ENCODE measurements at places on chromosomes 13 and 19.
A peak's percentile ranks its signal among the peaks of the same experiment; 100 is the strongest.

DNA sequence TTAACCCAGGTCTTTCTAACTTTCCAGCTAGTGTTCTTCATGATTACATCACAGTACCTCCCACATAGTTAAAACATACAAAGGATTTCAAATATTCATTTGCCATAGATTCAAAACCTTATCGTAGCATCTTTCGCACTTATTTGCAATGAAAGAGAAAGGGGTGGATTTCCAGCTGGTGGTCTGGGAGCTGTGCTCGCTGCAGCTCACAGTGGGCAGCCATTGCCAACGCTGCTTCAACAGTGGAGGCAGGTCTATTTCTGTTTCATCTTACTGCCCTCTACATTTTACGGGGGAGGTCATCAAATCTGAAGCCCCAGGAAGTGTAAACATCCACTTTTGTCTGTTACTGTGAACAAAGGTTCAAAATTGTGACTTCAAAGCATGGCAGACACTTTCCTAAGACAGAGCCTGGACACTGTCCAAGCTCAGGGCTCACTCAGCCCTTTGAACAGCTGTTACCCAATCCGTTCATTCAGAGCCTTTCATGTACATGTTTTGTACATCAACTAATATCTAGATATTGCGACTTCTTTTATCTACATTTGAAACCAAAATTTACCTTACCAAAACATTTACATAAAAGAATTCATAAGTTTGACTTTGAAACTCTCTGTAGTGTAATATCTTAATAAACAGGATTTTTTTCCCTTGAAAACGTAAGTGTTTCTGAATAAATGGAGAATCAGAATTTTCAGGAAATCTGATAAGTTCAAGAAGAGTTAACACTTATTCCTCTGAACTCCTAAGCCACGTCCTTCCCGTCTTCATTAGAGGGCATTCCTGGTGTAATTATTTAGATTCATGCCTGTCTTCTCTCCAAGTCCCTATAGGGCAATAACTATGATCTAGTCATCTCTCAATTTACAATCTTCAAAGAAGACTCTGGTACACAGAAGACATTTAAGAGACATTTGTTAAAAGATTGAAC is 25.1 kb downstream of the STARD13 start:
- DNase-seq: no peak

GRCh38 chr13:102799426-102800144 is 666 bp downstream of the BIVM start:
- DNase-seq: no peak

- no peak for DNase-seq
These were observed 28.7 kb upstream of the FAM216B start for GRCh38 chr13:42752731-42753130.

DNA sequence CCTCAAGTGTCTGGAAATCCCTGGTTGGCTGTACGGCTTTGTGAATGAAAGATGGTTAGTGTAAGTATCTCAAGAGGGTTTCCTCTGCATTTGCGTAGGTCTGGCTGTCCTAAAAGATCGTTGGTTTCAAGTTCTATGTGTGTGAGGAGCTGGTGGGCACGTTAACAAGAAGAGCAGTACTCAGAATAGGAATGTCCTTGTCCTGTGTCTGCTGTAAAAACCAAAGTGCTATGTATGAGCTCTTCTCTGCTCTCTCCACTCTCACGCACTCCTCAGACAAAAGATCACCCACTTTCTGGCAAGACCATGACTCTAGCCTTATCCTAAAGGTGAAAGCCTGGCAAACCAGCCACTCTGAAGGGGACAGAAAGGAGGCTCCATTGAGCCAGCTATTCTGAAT is 39.1 kb downstream of the USP12 start:
- DNase-seq: no peak

DNA sequence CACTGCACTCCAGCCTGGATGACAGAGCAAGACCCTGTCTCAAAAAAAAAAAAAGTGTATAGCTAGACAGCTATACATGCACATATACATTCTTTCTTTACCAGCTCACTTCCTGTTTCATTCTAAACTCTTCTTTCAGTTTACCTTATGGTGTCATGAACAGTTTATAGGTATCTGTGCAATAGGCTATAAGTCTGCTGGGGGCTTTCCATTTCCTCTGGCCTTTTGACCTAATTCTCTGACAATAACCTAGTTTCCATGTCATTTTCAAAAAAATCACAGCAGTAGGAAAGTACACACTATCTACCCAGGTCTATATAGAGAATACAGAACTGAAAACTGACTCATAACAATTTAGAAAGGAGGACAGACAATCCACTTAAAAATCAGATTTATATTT is 24.4 kb upstream of the URAD start:
- DNase-seq: no peak

GRCh38 chr19:55300886-55301458 is 17.2 kb downstream of the BRSK1 start:
- no peak for DNase-seq

- no peak for DNase-seq
These were observed 13.4 kb upstream of the RSPH6A start for GRCh38 chr19:45828523-45828922.

GRCh38 chr13:33434676-33435075 is 149.1 kb upstream of the STARD13 start:
- DNase-seq: no peak

DNA sequence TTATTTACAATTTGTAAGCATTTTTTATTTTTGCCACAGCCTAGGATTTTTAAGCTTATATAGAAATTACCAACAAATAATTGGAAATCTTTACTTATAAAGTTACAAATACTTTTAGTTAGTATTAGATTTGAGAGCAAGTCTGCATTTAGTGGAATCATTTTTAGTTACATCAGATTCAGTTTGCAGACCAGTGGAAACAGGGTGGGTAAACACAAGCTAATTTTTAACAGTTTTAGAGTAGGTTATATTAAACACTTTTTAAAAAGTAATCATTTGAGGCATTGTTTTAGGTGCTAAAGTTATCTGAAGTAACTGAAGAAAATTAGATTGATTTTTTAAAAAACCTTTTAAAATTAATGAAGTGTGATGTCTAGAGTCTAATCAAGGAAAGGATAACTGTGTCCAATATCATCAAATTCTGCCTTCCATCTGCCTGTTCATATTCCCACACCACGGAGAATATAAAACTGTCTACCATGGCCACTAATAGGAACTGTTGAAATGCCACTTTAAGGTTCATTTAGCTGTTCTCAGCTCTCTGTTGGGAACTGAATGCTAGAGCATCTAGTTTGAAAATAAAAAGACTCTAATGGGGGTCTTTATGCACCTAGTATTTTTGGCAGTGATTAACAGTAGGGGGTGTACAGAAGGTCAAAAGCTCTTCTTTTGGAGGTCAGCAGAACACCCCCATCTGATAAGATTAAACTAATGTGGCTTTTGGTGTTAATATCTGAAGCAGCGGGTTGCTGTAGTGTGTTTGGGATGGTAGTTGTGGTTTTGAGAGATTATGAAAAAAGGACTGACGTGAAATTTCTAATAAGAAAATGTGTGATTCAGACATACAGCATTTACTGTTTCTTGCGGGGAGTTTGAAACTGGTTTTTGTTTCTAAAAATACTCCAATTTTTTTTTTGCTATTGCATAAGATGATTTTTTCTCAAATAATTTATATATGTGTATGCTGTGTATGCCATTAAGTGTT is 66.5 kb downstream of the NDFIP2 start:
- DNase-seq: peak; percentile 51

DNA sequence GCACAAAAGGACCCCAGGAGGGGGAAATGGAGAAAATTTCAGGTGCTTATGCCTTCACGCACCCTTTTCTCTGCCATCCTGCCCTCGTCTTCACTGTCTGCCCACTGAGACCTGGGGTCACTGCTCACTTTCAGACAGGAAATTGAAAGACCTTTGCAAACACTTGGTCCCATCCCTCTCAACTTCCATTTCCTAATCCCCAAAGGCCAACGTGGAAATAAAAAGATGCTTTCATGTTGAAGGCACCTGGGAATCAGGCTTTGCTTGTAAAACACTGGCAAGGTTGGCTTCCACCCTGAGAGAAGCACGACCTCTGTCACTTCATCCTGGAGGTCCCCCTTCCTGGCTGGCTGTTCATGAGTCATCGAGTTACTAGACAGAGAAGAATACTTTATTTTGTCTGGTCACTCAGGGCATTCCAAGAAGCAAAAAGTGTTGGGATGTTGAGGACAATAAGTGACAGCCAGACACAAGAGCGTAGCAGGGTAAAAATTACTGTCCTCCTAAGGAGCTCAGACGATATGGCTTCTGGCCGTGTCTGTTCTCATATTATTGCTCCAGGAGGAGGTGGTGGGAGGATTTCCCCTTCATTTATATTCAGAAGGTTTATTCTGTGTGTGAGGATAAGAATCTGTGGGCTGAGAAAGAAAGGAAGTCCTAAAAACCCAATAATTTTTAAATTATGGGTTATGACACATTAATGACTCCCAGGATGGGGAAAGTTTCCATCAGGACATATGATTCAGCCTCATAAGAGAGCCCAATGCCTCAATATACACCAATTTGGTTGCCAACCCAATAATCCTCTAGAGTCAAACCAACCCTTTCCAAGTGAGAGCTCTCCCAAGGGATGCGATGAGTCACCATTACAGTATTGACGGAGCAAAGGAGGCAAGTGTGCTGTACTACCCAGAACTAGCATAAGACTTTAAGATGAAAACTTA is 409.0 kb downstream of the COG6 start:
- peak; percentile 4 for DNase-seq

DNA sequence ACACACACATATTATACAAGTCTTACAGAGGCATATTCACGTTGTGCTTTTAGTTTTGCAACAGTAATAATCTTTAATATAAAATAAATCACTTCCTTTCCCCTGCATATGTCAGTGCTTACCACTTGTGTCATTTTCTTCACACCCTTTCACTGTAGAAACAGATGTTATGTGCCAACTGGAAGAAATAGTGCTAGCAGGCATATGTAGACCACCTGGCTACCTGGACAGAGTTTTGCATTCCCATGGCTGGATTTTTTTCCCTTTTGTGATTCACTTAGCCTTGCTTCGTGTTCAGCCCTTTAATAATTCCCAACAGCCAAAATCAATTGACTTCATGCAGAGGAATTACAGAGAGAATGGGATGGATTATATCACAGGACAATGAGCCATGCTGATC is 399.1 kb upstream of the SPRY2 start:
- no peak for DNase-seq

DNA sequence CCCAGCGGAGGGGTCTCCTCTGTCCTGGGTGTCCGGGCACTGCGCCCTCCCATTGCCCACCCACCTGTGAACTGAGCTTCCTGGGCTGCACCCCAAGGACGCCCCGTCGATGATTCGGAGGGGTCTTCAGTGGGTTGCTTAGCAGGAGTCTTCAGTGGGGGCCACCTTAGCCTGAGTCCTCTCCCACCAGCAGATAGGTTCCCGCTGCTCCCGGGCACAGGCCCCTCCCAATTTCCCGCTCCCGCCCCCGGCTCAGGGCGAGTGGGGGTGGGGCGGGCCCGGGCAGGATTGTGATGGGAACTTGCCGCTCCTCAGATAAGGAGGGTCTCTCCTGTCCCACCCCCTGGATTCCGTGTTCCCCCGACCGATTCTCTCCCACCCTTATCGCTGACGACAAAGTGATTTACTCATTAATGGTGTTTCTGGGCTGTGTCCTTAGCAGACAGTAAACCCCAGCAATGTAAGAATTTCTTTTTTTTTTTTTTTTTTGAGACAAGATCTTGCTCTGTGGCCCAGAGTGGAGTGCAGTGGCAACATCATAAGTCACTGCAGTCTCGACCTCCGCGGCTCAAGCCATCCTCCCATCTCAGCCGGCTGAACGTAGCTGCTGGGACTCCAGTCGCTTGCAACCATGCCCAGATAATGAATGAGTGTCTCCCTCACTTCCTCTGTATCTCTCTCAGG is 655 bp upstream of the S1PR5 start:
- peak; percentile 67 for DNase-seq

DNA sequence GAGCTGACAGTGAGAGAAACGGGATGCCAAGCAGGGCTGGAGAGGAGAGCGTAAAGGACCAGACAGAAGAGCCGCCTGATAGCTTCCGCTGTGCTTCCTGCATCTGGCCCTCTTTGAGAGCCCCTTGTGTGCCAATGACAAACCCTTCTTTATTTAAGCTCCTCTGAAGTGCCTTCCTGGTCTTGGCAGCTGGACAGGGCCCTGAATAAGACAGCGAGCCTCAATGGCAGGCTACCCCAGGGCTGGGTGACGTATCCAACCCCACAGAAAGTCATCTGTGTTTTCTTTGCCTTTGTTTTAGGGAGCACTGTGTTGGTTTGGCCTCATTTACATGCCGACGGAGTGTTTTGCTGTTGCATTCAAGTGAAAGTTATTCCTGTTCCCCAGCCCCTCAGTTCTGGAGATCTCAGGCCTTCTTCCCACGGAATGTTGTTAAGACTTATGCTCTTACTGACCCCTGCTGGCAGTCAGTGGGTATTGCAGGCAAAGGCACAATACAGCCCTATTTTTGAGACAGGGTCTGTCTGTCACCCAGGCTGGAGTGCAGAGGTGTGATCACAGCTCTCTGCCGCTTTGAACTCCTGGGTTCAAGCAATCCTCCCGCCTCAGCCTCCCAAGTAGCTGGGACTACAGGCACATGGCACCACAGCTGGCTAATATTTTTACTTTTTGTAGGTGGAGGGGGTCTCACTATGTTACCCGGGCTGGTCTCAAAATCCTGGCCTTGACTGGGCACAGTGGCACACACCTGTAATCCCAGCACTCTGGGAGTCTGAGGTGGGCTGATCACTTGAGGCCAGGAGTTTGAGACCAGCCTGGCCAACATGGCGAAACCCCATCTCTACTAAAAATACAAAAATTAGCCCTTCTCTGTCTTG is 16.8 kb downstream of the CCL25 start:
- peak; percentile 65 for DNase-seq

- DNase-seq: peak; percentile 52
These were observed 217.2 kb downstream of the LACC1 start for GRCh38 chr13:44096901-44097300.

DNA sequence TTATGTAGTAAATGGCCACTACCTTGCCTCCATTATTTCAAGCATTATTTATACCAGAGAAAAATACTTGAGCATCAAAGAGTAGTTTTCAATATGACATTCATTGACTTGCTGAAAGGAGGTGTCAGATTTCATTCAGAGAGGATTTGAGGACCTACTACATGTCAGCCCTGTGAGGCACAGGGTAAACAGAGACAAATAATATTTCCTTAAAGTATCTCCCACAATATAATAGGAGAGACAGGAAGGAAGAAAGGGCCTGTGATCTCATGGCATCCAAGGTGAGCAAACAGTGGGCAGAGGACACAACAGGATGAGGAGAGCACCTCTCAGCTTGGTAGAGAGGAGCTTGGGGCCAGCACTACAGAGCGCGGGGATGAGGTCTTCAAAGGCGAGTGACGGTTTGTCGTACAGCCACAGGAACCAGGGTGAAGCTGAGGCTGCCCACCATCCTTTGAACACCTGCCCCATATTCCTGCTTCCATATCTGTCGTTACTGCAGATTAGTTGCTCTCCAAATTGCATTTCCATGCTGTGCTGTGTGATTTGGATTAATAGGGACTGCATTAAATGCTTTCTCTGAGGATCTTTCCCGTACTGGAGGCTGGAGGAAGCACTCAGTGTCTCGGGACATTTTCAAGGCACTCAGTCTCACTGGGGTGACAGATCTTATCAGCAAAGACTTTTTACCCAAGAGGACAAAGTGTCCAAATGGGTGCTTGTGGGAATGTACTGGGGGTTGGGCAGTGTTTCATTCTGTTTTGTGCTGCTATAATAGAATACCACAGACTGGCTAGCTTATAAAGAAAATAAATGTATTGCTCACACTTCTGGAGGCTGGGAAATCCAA is 59.2 kb downstream of the GJA3 start:
- DNase-seq: no peak
